ENCODE measurements at places on chromosomes 13 and 19.

DNA sequence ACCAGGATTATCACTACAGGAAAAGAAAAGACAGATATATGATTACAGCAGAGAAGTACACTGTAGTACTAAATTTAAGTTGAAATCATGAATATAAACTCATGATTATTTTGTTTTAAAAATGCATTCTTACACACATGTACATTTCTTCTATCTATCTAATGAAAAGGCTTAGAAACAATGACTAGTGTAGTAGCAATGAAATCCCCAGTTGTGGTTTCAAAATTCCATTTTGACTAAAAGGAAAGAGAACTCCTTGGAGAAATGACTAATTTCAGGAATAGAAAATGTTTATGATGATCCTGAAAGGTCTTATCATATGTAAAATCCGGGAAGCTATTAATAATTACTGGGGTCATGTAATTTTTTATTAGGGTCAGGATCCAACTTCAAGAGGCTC is 195.0 kb upstream of the STARD13 start:
- no peak for DNase-seq

DNA sequence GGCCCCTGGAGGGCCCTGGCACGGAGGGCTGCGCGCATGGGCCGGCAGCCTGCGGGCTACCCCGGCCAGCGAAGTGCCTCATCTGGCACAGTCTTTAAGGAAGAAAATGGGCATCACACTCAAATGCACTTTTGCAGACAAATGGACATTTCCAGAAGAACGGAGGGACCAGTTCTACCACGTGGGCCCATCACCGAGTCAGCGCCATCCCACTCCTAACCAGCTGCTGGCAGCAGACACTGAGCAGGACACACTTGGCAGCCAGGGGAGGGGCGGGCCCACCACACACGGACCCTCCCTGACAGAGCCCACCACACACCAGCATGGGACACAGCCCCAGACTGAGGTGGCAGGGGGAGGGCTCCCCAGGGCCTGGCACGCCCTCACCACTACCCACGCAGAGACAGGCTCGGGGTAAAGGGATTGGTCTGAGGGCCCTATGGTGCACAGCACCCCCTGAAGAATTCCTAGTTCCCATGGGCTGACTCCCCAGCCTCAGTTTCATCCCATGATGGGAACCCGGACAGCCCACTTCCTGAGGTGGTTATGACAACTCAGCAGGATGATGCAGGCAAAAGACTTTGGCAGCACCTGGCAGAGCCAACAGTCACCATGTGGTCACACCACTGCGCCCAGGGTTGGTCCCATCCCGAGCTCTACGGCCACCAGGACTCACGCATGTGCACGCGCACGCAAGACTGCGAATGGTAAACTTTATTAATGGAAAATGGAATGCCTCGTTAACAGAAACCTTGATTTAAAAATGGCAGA is 18.7 kb upstream of the TINCR start:
- DNase-seq, result no peak

GRCh38 chr19:46254776-46255175 is 25.2 kb downstream of the IGFL1 start:
- no peak for DNase-seq

DNA sequence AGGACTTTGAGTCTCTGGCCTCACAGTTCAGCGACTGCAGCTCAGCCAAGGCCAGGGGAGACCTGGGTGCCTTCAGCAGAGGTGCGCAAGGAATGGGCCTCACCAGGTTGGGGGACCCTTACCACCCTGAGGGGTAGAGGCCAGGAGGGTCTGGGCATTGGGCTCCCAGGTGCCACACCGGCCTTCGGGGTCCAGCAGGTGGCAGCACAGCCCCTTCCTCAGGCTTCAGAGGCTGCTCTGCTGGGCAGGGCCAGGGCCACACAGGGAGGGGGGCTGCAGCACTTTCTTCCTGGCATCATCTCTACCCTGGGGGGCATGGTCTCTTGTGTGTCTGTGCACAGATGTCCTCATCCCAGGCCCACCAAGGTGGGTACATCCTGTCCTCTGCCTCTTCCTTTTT is 12.9 kb downstream of the PIN1 start:
- peak; percentile 65 for DNase-seq

DNA sequence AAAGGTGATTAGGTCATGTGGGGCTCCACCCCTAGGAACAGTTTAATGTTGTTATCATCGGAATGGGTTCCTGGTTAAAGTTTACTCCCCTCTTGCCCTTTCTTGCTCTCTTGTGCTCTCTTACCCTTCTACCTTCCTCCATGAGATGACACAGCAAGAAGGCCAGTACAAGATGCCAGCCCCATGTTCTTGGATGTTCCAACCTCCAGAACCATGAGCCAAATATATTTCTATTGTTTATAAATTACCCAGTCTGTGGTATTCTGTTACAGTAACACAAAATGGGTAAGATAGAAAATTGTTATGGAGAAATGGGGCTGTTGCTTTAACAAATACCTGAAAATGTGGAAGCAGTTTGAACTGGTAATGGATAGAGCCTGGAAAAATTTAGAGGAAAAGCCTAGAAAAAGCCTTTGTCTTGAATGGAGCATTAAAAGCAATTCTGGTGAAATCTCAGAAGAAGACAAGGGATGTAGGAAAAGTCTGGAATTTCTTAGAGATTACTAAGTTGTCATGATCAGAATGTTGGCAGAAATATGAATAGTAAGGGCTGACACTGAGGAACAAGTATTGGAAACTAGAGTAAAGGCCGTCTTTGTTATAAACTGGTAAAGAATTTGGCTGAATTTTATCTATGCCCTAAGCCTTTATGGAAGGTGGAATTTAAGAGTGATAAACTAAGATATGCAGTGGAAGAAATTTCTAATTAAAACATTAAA is 53.5 kb upstream of the TSC22D1 start:
- no peak for DNase-seq

DNA sequence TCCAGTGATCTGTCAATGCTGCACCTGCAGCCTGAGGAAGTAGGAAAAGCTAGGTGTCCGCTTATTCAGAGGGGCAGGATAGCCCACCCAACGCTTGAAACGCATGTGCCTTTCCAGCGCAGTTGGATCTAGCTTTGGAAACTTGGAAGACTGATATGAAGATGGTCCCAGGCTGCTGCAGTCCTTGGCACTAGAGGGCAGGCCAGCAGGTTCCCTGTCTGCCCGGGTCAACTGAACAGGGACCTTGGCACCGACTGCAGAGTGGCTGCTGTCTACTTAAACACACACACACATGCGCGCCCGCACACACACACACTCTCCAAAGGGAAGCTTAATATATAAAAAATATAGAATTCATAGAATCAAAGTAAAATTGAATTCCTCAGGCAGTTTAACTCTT is 100.0 kb downstream of the TSHZ3 start:
- DNase-seq, result no peak

DNA sequence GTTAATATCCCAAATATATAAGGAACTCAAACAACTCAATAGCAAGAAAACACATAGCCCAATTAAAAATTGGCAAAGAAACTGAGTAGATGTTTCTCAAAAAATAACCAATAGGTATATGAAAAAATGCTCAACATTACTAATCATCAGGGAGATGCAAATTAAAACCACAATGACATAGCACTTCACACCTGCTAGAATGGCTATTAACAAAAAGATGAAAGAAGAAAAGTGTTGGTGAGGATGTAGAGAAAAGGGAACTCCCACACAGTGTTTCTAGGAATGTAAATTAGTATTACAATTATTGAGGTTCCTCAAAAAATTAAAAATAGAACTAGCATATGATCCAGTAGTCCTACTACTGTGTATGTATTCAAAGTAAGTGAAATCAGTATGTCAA is 1212.8 kb downstream of the DIAPH3 start:
- no peak for DNase-seq

DNA sequence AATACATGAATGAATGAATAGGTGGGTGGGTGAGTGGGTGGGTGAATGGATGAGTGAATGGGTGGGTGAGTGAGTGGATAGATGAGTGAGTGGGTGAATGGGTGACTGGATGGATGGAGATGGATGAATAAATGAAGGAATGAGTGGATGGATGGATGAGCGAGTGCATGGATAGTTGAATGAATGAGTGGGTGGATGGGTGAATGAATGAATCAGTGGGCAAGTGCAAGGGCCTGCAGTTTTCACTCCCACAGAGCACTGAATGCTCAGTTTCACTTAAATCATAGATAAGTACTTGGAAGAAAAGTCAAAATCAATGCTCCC is 12.4 kb downstream of the GAS6 start:
- no peak for DNase-seq

- no peak for DNase-seq
These were observed 20.2 kb downstream of the AP1M1 start for GRCh38 chr19:16217716-16218451.

DNA sequence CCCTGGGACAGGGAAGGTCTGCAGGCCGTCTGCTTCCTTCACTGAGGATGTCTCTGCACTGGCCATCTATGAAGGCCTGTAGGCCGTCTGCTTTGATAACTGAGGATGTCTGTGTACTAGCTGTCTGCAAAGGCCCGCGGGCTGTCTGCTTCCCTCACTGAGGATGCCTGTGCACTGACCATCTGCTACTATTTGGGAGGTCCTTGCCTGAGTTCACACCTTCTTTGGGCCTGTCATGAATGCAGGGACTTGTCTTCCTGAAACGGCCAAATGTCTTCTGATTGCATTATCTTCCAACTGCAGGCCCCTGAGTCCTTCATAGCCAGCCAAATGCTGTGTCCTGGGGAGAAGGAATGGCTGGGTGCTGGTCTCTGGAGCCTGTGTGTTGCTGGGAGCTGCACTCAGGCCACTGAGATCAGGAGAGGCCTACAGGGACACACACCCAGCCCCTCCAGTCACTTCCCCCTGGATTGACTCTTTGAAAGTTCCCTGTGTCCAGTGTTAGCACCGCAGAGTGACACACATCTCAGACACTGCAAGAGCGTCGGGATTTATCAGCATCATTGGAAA is 72.9 kb downstream of the TEX29 start:
- DNase-seq, result no peak

All from H9 (cell line).